Panc1 (cell line): ENCODE measurements at places on chromosomes 4 and X. TPM values are rescaled to one million over a fixed set of nuclear protein-coding genes. Genes with fewer than 3 reads are reported as not detected.

IL2RG gene
- 0.28 TPM for total RNA-seq

DNA sequence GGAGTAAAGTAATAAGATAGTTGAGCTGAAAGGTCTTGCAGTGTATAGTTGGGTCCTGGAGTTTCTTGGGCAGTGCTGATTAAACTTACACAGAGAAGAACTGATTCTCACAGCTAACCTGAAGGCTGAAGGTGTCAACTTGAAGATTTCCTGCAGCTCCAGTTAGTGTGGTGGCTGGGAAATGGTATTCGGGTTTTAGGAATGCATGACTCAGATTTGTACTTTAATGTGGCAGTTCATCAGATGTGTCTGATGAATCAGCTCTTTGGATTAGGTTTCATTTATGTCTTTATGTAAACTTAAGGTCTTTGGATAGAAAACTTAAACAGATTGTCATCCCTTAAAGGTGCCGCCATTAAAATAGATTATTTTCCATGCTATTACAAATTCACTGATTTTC, 200.0 kb downstream of the IL1RAPL1 start:
- DNase-seq = peak; percentile 22

PRPS1 gene
- total RNA-seq = 152 TPM

GRCh38 chrX:37441377-37441776, 92.2 kb downstream of the PRRG1 start:
- no peak for DNase-seq

DNA sequence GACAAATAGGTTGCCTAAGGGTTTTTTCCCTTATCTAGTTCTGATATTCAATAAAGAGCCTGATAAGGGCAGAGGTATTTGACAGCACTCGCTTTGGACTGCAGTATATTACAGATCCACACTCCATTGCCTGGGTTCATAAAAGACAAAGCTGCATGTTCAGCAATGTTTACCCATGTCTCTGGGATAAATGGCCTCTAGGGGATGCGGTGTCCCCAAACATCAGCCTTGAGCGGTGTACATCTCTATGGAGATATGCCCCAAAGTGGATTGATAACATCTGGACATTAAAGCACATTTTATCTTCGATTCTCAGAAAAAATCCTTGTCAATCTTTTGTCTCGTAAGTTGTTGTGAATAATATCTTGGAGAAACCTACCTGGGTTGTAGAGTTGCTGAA, 660.8 kb upstream of the AADAT start:
- DNase-seq = no peak

DNA sequence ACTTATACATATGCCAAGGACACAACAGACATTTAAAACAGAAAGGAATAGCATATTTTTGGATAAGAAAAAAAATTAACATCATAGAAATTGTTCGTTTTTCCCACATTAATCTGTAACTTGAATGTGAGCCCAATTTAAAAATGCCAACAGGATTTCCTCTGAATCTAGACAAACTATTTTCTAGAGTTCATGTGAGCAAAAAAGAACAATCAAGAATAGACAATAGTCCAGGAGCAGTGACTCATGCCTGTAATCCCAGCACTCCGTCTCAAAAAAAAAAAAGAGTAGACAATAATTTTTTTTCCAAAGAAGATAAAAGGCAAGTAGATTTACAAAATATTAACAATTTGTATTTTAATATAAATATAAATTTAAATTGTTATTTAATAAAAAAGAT, 73.7 kb upstream of the DUSP21 start:
- no peak for DNase-seq
